ENCODE measurements at places on chromosomes 16 and 17. TPM values are rescaled to one million over a fixed set of nuclear protein-coding genes. Genes with fewer than 3 reads are reported as not detected.

GRCh38 chr16:29852654-29853053 is 10.4 kb downstream of the CDIPT start:
- DNase-seq: no peak

Gene ACE
- total RNA-seq: 13.9 TPM

GRCh38 chr17:32142857-32143526 is 690 bp downstream of the RHOT1 start:
- no peak for DNase-seq

DNA sequence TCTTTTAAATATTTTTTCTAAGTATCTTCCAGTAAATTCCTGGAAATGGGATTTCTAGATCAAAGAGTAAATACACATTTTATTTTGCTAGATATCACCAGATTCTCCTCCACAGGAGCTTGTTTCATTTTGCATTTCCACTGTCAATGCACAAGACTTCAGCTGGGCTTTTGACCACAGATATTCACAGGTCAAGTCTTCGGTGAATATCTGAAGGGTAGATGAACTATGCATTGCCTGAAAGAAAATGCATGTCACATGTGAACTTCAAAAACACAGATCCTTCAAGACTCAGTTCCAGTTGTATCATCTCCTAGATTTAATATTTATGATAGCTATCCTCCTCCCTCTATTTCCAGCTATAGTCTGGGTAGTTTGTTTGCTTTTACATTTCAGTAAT is 963.6 kb upstream of the GOT2 start:
- DNase-seq: no peak

All from breast epithelium (tissue), 4 donors.